ENCODE measurements at places on chromosomes 1 and 21.

DNA sequence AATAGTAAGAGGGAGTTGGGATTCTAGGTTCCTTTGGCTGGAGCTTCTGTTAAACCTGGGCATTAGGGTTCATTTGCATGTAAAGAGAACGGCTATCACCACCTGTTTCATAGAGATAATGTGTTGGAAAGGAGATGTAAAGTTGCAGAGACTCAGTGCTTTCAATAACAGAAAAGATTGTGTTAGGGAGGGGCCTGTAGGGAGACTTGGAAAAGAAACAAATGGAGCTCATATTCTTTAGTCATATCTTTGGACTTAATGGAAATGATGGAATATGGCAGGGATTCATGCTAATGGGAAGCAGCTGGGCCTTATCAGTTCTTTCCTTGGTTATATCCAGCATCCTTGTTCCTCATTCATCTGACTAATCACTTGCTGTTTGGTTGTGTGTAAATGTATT is 144.9 kb downstream of the CD247 start:
- no peak for ATAC-seq

DNA sequence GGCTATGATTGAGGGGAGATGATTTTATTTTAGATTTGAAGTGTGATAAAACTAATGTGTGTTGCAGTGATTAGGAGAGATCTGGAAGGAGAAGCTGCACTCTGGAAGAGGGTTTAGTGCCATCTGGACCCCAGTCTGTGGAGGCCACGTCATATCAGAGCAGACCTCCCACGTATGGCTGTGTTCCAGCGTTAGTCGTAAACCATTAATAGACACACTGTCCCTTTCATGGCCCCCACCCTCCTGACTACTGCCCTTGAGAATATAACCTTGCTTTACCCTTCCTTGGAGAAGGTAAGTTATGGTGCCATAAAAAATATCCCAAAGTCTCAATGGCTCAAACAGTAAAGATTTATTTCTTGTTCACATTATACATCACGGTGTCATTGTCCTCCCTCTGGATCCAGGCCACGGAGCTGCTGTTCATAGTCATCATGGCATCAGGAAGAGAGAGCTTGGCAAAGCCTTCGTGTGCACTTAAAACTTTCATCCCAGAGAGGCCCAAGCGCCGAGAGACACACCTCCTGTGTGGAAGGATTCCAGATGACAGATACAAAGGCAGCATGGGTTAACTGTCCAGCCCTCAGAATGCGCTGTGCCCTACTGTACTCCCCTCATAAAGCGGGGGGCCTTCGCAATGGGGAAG is 33.2 kb downstream of the RHOU start:
- ATAC-seq, result no peak

- ATAC-seq, result no peak
Observed at GRCh38 chr1:86997538-86997937, 83.1 kb downstream of the HS2ST1 start.

DNA sequence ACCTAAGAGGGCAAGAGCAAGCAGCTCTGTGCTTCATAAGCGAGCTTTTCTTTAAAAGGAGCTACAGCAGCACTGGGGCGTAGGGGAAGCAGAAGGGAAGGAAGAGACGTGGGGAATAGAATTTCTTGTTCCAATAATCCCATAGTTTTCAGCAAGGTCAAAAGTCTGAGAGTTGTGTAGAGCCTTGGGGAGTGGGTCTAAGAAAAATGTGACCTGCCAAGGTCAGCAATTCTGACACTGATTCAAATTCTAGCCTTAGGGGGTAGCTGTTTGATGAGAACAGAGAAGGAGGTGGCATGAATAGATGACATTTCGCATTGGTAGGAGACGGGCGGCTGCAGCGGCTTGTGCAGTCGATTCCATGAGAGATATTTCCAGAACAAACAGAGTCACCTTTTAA is 22.4 kb downstream of the PRRX1 start:
- ATAC-seq, result no peak

- ATAC-seq, result no peak
Observed at GRCh38 chr1:10399444-10399941, 629 bp downstream of the PGD start.

- no peak for ATAC-seq
Observed at GRCh38 chr1:6794164-6794563, 8.9 kb downstream of the CAMTA1 start.

DNA sequence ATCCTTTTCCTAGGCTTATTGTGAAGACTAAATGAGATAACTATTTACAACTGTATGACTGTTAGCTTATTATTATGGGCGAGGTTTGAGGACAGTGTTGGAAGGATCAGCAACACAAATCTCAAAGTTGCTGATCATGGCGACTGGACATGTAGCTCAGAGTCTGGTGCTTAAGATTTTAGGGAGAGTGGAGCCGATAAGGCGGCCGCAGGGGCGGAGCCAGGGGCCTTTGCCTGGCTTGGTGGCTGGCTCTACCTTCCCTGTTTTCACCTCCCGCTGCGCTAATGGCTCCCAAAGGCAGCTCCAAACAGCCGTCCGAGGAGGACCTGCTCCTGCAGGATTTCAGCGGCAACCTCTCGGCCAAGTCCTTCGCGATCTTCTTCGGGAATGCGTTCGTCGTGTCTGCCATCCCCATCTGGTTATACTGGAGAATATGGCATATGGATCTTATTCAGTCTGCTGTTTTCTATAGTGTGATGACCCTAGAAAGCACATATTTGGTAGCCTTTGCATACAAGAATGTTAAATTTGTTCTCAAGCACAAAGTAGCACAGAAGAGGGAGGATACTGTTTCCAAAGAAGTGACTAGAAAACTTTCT is 45.5 kb downstream of the GIPC2 start:
- no peak for ATAC-seq

DNA sequence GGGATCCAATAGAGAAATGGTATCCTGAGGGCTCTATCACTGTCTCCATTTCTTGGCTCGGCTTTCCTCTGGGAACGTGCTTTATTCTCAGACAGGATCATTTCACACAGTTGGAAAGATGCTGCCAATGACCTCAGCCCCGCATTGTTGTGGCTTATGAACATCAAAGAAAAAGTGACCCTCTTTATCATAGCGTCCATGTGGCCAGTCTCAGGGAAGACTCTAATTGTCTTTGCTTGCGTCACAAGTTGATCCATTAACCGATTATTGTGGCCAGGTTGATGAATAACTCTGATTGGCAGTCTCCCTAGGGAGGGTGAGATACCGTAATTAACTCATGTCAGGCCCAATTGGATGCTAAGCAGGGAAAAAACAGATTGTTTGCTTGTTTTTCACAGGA is 10.4 kb upstream of the TMEM9 start:
- no peak for ATAC-seq

GRCh38 chr1:60510162-60510561 is 436.6 kb upstream of the C1orf87 start:
- ATAC-seq, result no peak

Measured in stimulated activated memory B cell treated with anti-CD40 and anti-IgM and Interleukin-4, amounts not matched to agents 10 μg/mL and 1 μg/mL and 100 μg/mL, for 72 hours (primary cell).